ENCODE measurements at places on chromosomes 6 and 20.

DNA sequence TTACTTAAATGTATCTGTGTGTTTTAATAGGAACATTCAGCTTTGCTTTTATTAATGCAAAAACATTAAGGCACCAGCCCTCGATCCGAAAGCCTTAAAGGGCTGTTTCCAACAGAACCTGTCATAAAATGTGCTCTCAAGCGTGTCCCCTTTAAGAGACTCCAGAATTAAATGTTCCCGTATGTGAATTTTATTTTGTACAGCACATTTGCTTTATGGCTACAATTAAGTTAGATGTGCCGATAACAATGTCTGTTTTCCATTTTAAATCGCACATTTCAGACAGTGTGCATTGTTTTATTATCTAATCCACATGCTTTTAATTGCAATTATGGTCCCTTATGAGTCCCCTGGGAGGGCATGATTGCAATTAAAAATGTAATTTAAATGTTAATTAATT, 198.9 kb downstream of the TSHZ2 start:
- DNase-seq = no peak

GRCh38 chr6:159728531-159728964, 1.2 kb downstream of the WTAP start:
- DNase-seq = peak; percentile 28

DNA sequence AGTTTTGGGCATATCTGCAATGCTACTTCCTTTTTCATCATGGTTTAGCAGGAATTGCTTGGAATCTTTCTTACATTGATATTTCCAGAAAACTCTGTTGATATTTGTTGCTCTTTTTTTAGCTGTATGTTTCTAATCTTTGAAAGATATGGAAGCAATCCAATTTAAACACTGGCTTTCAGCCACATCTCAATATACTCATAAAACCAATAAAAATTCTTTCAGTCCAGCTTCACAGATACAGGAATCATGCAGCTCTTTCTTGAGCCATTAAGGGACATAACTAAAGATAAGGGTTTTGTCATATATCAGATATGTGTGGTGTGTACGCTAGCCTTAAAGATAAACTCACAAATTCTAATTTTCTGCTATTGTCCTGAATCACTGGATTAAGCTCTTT, 47.4 kb downstream of the PKIB start:
- no peak for DNase-seq

GRCh38 chr6:82872185-82872584, 193.5 kb downstream of the UBE3D start:
- no peak for DNase-seq

GRCh38 chr20:57811374-57812020, 101.7 kb upstream of the PMEPA1 start:
- no peak for DNase-seq

DNA sequence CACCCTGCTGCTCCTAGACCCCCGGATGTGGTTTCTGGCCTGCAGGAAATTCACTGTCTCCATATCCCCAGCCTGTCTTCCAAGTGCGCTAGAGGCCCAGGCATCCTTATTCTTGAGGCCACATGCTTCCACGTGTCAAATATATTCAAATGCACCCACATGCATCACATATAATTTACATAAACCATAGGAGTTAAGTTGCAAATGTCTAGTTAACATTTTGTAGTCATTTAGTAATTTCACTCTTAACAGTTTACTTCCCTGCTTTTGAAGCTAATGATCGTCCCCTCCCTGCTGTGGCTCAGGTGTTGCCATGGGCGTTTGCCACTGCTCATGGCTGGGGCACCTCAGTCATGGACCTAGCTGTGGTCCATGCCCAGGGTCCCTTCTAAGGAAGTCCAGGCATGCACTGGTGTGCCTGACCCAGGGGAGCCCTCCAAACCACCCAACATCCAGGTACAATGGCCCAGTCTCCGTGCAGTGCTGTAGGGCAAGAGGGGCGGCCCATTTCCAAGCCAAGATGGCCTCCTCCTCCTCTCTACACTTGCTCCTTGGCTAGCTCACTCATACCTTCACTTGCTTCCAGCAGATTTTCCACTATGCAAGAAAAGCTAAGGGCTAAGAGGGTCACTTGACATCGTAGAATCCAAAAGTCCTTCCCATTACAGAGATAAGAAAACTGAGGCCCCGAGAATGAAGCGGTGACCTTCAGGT, 42.4 kb downstream of the FGD2 start:
- DNase-seq = peak; percentile 42
